ENCODE measurements at places on chromosomes 5 and 9. TPM values are rescaled to one million over a fixed set of nuclear protein-coding genes. Genes with fewer than 3 reads are reported as not detected.

DNA sequence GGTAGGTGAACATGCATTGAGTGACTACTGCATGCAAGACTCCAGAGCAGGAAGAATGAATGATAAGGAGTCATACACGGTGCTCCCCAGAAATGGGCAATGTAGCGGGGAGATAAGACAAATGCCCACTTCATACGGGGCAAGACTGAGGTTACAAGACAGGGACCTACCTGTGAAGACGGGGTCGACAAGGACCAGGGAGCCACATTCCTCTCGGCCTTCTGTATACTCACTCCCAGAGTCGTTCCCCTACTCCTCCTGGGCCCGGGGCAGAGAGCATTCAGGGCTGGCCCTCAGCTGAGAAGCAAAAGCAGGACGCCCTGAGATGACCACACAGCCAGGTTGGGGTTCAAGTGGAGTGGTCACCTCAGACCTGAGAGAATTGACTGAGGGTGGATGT is 26.7 kb downstream of the PITX1 start:
- H3K27me3 ChIP-seq: no peaks in the 10 kb centered on the region
- DNase-seq: no peak
- no peak overlapping the region for H3K27ac ChIP-seq
- H3K4me3 ChIP-seq: no peak overlapping the region
- no peaks in the 10 kb centered on the region for H3K36me3 ChIP-seq
- no peaks in the 10 kb centered on the region for H3K4me1 ChIP-seq

DNA sequence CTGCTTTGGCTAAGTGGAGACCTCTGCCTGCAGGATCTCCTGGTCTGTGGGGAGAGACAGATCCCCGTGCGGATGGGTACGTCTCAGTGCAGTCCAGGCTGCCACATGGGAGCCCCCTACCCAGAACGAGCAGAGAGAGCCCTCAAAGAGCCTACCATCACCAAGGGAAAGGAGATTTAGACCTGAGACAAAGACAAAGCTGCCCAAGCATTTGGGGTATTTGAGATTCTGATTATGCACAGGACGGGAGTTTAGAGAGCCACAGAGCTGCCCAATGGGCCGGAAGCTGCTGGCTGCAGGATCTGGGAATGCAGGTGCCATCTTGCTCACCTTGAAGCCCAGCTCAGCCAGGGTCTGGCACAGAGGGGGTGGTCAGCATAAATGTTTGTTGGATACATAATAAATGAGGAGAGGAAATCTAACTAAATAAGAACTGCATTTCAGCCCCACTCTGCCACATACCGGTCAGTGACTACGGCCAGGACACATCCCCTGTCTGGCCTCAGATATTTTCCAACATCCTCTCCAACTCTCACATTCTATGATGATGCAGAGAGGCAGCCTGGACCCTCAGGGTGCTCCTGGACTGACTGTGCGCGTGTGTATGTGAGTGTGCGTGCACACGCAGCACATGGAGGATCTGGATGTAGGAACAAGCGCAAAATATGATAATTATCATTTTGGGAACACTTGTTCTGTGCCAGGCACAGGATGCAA is 157.8 kb downstream of the FGF18 start:
- H3K4me3 ChIP-seq: no peak overlapping the region
- H3K4me1 ChIP-seq: no peaks in the 10 kb centered on the region
- no peak overlapping the region for H3K27ac ChIP-seq

C5orf63 gene
- 6.8 TPM for total RNA-seq

PRLR gene
- 1.4 TPM for total RNA-seq

All from naive thymus-derived CD4-positive, alpha-beta T cell (primary cell).